Left renal cortex interstitium (tissue), 4 donors: ENCODE measurements at places on chromosomes 2 and 18.

DNA sequence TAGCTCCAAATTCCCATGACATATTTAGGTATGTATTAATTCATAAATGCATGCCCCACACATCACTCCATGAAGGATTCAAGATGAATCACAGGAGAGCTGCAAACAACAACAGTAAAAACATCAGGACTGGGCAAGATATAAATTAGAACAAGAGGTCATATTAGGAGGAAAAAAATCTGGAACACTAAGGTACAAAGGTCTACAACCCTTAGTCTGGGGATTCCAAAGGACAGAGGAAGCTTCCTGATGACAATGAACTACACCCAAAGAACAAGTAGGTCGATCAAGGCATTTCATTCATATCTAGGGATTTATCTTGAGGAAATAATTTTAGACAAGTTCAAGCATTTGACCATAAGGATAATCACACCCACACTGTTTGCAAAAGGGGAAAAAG is 14.5 kb downstream of the VPS4B start:
- no peak for DNase-seq

DNA sequence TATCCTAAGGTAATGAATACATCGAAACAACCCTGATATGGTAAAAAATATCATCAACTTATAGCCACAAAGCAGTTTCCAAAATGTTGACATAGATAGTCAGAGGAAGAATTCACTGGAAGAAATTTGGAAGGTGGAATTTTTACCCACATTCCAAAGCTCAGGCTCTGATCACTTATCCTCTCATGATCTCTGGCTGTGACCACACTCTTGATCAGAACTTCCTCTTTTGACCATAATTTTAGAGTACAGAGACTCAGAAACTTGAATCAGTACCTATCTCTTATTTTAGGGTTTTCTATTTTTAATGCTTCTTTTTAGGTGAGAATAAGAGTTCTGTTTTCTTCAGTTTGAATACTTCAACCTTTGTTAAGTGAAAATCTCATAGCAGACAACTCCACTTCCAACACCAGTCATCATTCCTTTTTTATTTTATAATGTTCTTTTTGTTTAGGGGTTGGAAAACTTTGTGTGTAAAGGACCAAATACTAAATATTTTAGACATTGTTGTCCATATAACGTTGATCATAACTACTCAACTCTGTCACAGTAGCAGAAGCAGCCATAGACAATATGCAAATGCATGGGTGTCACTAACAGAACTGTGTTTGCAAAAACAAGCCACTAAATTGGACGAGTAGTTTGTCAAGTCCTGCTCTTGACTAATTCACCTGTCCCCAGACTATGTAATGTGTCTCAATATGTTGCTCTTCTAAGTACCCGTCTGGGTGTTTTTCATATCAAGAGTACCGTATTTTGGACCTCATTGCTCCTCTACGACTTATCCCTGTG is 891.6 kb upstream of the CRIM1 start:
- DNase-seq = no peak

GRCh38 chr2:235836491-235836911 is 331.7 kb downstream of the GBX2 start:
- DNase-seq = peak; percentile 41

DNA sequence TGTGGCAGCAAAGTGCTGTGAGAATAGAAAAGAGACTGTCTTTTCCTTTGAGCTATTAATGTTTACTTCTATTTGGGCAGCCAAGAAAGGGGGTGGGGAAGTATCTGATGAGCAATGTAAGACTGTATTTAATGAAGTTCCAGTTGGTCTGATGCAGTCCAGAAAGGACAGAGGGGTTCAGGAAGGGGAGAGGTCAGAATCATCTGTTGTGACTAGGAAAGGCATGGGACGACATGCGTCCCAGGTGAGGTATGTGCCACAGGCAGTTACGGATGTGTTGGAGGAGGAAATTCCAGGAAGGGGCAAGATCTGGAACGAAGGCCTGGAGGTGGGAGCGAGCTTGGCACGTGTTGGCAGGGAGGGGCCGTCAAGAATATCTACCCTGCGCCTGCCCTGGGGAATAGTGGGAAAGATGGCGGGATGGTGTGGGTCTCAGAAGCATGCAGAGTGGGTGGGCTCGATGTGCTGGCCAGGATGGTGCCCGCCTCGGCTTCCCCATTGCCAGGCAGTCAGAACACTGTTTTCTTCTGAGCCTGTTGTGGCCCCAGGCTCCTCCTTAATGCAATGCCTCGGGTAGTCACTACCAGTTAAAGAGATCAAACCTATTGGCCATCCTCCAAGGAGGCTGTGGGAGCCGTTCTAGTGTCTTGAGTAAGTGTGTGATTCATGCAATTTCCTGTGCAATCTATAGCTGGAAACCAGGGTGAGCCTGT is 57.8 kb upstream of the TXNDC2 start:
- DNase-seq = no peak

DNA sequence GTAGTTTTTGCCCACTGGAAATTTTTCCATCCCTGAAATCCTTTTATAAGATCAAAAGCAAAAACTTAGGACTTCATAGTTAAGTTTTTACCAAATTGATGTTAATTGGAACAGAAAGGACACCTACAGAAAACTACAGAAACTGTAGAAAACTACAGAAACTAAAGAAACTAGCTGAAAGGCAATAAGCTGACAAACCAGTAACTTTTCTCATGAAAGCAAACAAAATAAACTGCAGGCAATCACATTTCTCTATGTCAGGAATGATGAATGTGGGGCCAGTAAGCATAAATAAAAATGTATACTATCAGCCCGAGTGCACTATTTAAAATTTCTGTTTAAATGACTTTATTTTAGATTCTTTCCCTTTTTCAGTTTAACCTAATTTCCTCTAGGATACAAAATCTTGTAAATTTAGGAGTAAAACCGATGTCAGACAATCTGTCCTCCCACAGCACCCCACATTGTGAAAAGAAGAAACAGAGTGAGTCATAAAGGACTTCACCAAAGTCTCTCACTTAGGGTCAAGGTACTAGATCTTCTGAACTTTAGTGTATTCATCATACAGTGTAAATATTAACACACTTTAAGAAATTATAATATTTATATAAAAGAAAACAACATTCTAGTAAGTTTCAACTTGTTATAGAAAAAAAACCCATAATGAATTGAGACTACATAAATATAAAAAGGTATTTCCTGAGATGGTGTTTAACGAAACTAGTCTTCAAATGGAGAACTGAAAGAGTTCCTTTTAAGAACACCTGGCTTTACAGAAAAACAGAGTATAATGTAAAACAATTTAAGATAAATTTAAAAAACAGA is 46.6 kb downstream of the USP40 start:
- DNase-seq = no peak

DNA sequence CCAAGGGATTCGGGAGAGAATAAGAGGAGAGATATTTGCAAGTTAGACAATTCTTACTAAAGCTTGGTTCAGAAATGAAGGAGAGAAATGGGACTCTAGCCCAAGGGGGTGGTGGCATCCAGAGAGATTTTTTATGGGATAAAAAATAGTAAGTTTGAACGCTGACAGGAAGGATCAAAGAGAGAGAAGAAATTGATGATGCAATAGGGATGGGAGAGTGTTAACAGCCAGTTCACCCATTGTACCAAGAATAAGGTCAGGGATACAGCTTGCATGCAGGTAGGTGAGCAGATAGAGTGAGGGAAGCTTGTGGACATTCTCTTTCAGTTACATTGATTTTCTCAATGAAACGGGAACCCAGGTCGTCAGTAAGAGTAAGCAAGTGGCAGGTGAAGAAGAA is 1.2 kb upstream of the ARHGAP25 start:
- no peak for DNase-seq

- no peak for DNase-seq
Measured at GRCh38 chr2:235596272-235596671, 102.4 kb downstream of the AGAP1 start.
